ENCODE measurements at places on chromosomes 7 and 10.

- no peak for DNase-seq
Measured at GRCh38 chr7:44633254-44634186, 27.1 kb downstream of the OGDH start.

DNA sequence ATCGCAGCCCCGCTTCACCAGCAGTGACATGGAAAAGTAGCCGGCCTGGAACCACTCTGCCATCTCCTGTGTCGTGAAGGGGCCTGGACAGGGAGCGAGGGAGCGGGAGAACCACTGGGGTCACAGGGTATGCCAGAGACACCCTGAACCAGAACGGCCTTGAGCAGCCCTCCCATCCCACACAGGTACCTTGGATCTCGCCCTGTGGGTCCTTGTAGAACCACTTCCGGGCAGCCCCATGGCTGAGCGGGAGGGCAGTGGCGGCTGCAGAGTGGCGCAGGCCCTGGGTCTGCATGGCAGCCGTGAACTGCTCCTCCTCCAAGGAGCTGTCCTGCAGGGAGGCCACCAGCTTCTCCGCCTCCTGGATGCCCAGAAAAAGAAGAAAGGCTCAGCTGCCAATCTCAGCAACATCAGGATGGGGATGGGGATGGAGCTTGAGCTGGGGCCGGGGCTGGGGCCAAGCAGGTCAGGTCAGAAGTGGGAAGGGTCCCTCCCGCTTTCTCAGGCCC lies 9.5 kb downstream of the GIGYF1 start:
- no peak for DNase-seq

DNA sequence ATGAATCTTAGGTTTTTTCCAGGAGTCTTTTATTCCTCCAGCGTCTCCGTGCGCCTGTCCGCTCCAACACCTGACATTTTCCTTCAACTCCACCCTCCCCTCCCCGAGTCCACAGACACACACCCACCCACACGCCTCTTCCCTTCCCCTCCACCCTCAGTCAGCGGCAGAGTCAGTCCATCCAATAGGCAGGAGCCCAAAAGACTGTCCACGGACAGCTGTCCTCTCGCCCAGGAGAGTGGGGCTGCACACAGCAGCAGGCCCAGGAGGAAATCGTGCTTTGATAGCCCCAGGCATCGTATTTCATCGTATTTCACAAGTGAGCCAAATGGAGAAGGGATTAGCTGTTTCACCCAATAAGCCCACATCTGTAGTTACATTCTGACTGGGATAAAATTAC lies 285.1 kb downstream of the ZEB1 start:
- no peak for DNase-seq

GRCh38 chr7:16765436-16765859 lies 11.9 kb downstream of the TSPAN13 start:
- DNase-seq = no peak

GRCh38 chr7:83655951-83656556 lies 7.1 kb upstream of the SEMA3E start:
- no peak for DNase-seq

- DNase-seq = no peak
Measured at GRCh38 chr10:54800741-54801421, at the start of gene PCDH15. PCDH15 (minus strand) TSS chr10:54801231; CDS start chr10:54664262, 136,969 bp downstream.

DNA sequence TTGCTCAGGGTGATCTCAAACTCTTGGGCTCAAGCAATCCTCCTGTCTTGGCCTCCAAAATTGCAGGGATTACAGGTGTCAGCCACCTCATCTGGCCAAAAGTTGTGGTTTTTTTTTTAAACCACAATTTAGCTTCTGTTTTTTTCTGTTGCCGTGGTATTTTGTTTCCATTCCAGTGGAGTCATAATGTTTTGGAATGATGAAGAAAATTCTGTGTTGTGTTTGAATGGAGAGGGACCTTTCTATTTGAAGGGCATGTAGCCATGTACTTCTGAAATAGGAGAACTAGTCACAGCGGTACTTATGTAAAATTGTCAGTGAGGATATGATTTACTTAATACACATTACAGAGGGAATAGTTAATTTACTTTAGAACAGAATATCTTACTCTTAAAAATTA lies 201.3 kb downstream of the ARL4A start:
- DNase-seq = no peak

DNA sequence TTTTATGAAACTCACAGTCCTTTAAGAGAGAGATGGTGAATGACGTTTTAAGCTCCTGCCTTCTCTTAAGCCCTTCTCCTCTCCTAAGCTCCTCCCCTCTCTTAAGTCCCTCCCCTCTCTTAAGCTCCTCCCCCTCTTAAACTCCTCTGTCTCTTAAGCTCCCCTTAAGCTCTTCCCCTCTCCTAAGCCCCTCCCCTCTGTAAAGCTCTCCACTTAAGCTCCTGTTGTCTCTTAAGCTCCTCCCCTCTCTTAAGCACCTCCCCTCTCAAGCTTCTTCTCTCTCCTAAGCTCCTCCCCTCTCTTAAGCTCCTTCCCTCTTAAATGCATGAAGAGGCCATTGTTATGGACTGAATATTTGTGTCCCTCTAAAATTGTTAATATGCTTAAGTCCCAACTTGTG lies 1180.6 kb upstream of the AUTS2 start:
- no peak for DNase-seq

DNA sequence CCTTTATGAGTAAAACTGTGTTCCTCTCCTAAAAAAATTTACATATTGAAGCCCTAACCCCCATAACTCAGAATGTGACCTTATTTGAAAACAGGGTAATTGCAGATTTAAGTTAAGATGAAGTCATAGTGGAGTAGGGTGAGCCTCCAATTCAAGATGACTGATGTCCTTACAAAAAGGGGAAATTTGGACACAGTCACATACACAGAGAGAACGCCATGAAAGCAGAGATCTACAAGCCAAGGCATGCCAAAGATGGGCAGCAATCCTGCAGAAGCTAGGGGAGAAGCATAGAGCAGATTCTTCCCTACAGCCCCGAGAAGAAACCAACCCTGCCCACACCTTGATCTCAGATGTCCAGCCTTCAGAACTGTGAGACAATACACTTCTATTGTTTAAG lies 23.8 kb upstream of the ADD3 start:
- no peak for DNase-seq

DNA sequence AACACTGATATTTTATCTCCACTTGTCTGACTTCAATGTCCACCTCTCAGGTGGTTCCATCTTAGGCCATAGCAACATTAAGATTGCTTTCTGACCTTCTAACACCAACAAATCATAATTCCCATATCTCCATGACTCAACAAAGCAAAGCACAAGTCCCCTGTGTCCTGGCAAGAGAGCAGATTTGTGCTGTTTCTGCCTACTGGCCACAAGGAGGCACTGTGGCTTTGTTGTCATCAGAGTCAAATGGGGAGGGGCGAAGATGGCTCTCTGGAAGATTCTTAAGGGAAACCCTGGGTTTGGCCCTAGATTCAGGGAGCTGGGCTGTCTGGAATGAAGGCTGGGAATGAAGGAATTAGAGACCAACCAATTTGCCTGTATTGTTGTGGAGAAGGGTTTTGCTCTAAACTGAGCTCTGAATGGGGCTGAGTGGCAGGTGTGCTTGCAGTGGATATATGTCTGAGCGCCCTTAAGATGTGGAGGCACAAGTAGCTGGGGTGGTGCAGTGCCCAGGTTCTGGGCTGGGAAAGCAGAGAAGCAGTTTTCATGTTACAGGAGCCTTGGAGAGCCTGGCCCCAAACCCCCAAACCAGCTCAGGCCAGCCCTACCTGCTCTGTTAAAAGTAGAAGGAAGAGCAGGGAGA lies 154.8 kb upstream of the PRSS58 start:
- no peak for DNase-seq

GRCh38 chr10:290026-290725 lies 154.9 kb downstream of the ZMYND11 start:
- DNase-seq = no peak

DNA sequence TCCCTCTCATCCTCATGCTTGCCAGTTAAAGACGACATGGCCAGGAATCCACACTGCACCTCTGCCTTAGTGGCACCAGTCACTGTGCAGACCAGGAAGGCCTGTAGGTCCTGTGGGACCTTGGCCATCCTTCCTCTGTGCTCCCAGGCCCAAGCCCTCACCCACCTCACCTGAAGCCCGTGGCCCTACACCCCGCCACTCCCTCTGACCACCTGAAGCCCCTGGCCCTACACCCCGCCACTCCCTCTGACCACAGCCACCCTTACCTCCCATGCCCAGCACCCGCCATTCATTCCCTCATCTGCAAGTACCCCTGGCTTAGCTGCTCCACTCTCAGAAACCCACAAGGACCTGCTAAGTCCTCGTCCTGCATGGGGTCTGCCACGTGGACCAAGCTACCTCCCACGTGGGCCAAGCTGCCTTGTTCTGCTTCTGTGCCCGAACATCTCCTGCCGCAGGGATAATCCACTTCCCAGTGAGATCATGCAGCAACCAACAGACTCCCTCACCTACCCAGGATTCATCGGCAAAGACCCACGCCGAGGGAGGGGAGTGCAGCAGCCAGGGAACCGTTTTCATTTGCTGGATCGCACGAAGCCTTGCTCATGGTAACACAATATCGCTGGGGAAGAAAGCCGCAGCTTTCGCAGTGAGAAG lies 151.2 kb downstream of the TCERG1L start:
- no peak for DNase-seq

GRCh38 chr7:135552148-135552547 lies 5.6 kb upstream of the NUP205 start:
- DNase-seq = no peak

DNA sequence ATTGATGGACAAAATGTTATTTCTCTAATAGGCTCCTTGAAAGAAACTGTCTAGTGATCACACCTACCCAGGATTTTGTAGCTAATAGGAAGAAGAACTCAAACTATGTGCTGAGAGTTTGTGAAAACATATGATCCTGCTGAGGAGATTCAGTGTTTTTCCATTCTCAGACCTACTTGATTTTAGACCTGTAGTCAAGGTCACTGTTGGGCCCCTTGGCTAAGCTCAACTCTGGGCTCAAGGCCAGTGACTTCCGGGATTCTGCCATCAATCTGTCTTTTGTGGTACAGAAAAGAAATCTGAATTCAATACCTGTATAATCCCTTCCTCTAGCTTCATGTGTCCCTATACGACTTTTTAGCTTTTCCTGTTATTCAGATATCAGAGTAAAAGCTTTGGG lies 79.7 kb upstream of the FERD3L start:
- DNase-seq = no peak

GRCh38 chr10:109861081-109861480 lies 62.2 kb downstream of the XPNPEP1 start:
- peak; percentile 57 for DNase-seq

GRCh38 chr10:128473396-128473795 lies 347.2 kb upstream of the MKI67 start:
- DNase-seq = no peak

- no peak for DNase-seq
Measured at GRCh38 chr10:2494399-2494798, 572.9 kb upstream of the PFKP start.

DNA sequence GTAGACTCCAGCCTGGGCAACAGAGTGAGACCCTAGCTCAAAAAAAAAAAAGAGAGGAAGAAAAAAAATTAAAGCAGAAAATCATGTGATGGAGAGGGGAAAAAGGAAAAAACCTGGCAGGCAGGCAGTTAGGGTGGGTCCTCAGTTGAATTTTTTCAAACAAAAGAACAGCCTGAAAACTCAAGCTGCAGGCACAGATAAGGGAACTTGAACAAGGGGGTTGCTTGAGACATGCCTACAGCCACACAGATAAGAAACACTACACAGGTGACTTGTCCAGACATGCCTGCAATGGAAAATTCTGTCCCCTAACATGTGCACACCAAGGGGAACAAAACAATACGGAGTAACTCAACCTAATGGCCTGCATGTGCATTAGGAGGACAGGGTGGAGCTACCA lies 19.2 kb downstream of the VIM start:
- no peak for DNase-seq

DNA sequence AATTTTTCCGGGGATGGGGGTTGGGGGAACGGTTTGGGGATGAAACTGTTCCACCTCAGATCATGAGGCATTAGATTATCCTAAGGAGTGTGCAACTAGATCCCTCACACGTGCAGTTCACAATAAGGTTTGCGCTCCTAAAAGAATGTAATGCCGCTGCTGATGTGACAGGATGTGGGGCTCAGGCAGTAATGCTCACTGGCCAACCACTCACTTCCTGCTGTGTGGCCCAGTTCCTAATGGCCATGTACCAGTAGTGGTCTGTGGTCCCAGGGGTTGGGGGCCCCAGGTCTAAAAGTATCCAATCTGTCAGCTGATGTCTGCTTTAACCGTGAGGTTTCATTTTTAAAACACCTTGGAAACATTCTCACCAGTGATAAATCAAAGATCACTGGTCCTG lies 2.2 kb downstream of the STN1 start:
- DNase-seq = no peak
